ENCODE measurements at places on chromosomes 7 and 10.

GRCh38 chr7:66699998-66700397 is 40.5 kb upstream of the RABGEF1 start:
- DNase-seq, result no peak

DNA sequence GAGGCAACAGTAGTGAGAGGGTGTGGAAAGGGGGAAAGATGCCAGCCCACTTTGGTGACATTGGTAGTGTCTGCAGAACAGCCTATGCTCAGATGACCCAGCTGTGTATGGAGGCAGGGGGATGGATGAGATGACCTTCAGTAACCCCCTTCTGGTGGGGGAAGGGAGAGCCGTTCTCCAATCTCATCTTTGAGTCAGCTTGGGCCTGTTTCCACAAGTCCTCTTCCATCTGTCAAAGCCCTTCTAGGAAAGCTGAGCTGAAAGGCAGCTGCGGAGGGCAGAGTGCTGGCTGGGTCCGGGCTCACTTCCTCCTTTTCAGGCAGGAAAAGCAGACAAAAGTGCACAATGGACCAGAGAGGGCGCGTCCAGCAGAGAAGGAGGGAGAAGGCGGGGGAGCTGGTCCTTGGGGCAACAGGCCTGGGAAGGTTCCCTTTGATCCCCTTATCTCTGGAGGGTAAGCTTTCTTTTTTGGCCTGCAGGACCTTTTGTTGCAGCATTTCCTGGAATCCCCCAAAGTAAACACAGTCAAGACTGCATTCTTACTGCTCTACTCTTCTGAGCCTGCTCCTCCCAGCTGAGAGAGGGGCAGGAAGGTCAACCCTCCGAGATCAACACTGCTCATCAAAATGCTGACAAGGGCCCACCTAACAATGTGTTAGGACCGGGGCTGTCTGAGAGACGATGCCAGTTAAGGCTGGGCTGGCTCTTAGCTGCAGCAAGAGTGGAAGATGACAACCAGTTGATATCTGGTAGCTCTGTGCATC is 1.2 kb upstream of the LRMDA start:
- DNase-seq, result peak; percentile 90

GRCh38 chr7:129334473-129334872 is 99.8 kb upstream of the STRIP2 start:
- peak; percentile 26 for DNase-seq

DNA sequence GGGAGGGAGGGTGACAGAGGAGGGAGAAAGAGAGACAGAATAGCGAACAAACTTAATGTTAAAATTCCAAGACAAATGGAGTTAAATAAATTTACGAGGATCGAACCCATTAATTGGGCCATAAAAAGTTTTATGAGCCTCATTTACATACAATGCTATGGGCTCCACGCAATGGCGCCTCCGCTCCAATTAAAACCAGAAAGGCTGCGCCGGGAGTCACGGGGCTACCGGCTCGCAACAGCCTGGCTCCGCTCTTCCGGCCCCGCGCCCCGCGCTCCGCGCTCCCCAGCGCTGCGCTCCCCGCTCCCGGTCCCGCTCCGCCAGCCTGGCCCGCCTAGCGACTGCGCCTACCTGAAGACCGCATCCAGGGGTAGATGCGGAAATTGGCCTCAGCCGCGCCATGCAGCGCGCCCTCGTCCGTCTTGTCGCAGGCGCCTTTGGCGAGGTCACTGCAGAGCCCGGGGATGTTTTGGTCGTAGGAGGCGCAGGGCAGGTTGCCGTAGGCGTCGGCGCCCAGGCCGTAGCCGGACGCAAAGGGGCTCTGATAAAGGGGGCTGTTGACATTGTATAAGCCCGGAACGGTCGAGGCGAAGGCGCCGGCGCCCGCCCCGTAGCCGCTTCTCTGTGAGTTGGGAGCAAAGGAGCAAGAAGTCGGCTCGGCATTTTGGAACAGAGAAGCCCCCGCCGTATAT is 513 bp downstream of the HOXA7 start:
- DNase-seq, result no peak

DNA sequence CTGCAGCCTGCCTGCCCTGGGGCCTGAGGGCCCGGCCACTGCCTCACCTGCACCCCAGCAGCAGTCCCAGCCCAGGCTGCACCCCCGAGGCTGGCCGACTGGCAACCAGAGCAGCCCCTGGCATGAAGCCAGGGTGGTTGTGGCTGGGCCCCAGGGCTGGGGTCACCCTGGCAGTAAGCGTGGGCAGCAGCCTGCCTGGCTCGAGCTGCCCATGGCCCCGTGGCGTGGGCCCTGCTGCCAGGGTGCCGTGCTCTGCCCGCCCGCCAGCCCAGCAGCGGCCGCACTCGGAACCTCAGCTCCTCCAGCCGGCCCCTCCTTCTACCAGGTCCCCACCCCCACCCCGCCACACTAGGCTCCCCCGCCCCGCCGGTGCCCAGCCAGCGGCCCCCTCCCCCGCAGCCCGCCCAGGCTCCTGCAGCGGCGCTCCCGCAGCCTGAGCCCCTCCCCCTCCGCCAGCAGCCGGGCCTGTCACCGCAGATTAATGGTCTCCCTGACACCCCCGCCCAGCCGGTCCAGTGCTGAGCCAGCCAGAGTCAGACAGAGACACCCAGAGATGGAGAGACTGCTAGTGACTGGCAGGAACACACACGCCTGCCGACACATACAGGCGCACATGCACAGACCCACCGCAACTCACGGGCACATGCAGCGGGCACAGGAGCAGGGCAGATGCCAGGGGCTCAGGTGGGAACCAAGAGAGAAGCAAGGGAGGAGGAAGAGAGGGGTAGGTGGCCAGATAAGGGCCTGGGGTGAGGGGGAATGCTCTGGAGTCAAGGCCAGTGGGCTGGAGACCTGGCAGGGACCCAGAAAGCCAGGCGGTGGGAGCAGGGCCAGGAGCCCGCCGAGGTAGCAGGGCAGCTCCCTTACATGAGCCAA is 22.4 kb downstream of the KCNH2 start:
- peak; percentile 49 for DNase-seq
